ENCODE measurements at places on chromosomes 3 and 15.

GRCh38 chr3:177976241-177976640 is 560.0 kb upstream of the KCNMB2 start:
- DNase-seq: no peak

GRCh38 chr3:136602818-136603217 is 149.4 kb downstream of the STAG1 start:
- no peak for DNase-seq

GRCh38 chr3:100412912-100413590 is 11.7 kb downstream of the LNP1 start:
- DNase-seq: no peak

DNA sequence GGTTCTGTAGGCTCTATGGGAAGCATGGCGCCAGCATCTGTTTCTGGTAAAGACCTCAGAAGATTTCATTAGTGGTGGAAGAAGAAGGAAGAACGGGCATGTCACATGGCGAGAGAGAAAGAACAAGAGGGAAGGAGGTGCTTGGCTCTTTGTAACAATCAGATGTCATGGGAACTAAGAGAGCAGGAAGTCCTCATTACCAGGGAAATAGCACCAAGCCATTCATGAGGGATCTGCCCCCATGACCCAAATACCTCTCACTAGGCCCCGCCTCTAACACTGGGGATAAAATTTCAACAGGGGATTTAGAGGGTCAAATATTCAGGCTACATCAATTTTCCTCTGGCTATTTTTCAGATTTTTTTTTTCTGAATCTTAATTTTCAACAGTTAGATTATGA is 954.3 kb downstream of the SQOR start:
- no peak for DNase-seq

GRCh38 chr15:35697549-35698299 is 151.8 kb upstream of the DPH6 start:
- no peak for DNase-seq

GRCh38 chr15:48992545-48992944 is 28.8 kb upstream of the SHC4 start:
- no peak for DNase-seq

GRCh38 chr3:94303266-94303665 is 240.4 kb downstream of the NSUN3 start:
- no peak for DNase-seq

GRCh38 chr15:35061161-35061824 is 23.8 kb downstream of the NANOGP8 start:
- no peak for DNase-seq

GRCh38 chr3:67301556-67301955 is 303.4 kb downstream of the KBTBD8 start:
- no peak for DNase-seq

DNA sequence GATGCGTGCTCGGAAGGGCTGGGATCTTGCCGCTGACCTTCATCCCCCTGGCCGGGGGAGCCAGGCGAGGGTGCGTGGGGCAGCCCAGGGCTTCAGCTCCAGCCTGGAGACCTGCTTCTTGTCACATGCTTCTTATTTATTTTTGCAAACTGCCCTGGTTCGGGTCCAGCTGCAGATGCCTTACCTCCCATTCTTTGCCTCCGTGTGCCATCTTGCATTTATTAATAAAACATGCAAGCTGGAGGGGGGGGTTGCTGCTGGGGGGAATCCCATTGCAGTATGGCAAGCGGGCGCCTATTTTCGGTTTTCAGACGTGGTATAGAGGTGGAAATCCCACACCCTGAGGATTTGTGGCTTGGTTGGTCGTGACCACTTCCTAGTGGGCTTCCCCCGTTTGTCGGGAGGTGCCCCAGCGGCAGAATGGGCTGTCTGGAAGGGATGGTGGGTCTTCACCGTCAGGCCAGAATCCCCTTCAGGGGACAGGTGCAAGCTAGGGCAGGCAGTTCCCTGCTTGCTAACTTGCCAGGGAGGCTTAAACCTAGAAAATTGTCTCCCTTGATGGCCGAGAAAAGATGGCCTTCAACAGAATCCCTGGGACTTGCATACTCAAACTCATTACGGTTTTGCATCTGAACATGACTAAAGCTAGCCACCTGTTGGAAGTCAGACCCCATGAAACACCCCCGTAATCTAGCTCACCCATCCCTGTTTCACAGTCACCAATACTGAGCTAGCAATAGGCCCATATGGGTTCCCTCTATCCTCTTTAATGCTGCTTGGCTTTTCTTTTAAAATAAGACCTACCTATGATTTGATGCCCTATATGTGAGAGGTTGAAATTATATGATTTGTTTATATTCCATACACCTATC is 569 bp downstream of the TMEM266 start:
- DNase-seq: peak; percentile 15

DNA sequence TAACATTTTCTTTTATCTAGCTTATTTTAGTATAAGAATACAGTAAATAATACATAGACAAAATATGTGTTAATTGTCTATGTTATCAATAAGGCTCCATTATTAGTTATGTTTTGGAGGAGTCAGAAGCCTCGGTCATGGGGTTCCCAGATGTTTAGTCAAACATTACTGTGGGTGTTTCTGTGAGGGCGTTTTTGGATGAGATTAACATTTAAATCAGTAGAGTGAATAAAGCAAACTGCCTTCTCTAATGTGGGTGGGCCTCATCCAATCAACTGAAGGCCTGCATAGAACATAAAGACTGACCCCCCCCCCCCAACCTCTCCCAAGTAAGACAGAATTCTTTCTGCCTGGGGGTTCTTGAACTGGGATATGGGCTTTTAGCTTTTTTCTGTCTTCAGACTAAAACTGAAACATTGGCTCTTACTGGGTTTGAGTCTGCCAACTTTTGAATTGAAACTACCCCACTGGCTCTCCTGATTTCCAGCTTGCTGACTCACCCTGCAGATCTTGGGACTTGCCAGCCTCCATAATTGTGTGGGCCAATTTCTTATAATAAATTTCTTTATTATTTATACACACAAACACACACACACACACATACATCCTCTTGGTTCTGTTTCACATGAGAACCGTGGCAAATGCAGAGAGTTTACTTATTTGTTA is 192.0 kb downstream of the TPRG1 start:
- no peak for DNase-seq

- DNase-seq: no peak
These were observed 17.4 kb upstream of the MINDY4B start for GRCh38 chr3:150922611-150923010.

DNA sequence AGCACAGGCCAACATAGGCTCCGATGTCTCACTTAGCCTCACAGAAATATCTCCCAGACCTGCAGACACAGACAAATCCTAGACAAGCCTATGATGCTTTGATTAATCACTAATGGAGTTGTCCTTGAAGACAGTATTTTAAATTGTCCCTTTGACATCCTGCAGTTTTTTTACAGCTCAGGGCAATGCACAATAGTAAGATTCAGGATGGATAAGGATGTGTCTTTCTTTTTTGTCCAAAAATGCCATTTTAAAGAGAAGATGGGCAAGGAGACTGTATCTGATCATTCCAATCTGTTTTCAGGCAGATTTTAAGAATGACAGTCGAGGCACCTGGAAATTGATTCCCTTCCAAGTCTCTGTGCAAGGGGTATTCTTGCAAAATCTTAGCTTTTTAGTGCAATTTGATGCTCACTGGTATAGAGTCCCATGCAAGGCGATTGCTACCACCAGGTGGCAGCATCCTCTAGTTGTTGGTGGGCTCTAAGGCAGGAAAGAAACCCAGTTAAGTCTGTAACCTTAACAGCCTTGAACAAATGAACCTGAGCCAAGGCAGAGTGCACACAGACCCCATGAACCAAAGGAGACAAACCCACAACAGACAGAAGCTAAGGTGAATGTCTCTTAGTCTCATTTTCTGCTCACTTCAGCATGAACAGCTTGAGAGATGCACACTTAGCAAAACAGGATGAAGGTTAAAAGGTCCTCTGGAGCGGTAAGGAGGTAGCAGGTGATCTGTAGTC is 51.2 kb upstream of the MINAR1 start:
- peak; percentile 69 for DNase-seq

GRCh38 chr15:31513178-31513577 is 186.5 kb downstream of the KLF13 start:
- DNase-seq: no peak

DNA sequence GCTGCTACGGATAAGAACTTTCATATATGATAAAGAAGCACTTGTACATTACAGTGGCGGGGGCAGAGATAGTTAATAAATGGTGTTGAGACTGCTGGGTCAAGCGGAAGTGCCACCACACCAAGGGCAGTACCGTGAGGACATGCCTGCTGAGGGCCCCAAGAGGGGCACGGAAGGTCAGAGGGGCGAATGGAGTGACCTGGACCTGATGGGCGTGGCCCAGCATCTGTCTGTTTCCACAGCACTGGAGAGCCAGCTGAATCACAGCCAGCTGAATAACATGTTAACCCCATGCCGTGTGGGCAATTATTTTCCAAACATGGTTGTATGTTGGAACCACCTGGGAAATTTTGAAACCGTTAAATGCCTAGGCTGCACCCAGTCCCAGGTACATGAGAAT is 37.2 kb downstream of the ANKDD1A start:
- DNase-seq: no peak

DNA sequence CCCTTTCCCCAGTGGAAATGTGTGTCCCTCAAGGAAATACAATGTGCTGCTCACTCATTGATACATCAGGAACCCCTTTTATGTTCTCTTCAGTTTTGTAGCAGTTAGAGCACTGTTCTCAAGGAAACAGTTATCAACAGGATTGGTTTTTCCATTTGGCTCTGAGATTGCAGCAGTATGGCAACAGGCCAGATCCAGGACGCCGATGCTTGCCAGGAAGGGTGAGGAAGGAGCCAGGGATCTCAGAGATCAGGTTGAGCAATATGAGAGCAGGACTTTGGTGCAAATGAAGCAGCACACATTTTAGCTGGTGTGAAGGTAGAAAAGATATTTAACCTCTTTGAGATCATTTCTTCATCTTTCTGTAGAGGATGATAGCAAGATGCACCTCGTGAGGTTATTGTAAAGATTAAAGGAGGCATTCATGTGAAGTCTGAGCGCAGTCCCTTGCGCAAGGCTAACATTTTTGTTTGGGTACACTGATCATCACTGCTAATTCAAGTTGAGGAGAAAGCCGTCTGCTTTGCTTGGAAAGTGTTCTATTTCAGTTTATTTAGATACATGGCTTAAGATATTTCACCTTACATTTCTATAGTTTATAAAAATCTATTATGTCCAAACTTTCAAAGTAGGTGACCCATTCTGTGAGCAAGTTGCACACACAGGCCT is 68.5 kb downstream of the KCNH8 start:
- DNase-seq: no peak

DNA sequence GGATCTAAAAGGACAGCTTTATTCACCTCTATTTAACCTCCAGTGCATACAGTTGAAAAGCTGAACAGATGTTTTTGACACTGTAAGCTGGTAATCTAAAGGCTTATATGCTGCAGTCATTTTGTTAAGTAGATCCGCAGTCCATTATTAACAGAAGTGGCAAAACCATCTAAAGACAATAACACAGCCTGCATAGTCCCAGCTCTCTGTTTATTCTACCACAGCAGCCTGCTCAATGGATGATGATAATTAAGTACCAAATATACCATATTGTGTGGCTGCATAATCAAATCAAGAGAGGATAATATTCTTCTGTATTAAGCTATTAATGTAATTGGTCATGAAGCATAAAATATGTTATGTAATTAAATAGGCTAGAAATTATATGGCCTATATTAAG is 207.1 kb downstream of the MEIS2 start:
- DNase-seq: no peak

GRCh38 chr3:75012791-75013331 is 398.4 kb upstream of the CNTN3 start:
- no peak for DNase-seq

All from activated T-cell treated with anti-CD3 and anti-CD28 coated beads for 24 hours (primary cell).